ENCODE measurements at places on chromosomes 12 and 14.

DNA sequence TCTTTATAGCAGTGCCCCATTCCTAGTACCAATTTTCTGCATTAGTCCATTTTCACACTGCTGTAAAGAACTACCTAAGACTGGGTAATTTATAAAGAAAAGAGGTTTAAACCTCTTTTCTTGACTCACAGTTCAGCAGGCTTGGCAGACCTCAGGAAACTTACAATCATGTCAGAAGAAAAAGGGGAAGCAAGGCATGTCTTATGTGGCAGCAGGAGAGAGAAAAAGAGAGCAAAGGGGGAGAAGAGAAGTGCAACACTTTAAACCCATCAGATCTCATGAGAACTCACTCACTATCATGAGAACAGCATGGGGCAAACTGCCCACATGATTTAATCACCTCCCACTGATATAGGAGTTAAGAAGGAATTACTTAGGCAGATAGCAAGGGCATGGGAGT is 101.6 kb upstream of the PLEKHG7 start:
- no peak for DNase-seq

DNA sequence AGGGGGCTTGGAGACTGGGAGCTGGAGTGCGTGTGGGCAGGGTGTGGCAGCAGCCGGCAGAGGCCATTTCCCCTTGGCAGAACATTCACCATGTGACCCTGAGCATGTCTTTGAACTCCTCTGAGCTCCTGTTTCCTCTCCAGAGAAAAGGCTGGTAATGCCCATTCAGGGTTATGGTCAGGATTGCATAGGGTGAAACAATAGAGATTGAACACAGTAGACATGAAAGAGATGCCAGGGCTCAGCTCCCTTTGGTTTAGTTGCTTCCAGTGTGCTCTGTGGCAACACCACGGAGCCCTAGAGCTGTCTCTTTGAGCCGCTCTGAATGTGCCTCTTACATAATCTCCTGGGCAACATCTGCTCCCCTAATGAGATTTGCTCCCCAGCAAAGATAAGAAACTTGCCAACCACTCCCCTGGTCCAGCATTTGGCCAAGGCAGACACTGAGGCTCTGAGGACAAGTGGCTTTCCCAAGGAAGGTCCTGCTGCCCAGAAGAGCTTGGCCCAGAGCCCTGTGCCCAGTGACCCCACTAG is 4.6 kb downstream of the IFI27 start:
- DNase-seq: no peak

DNA sequence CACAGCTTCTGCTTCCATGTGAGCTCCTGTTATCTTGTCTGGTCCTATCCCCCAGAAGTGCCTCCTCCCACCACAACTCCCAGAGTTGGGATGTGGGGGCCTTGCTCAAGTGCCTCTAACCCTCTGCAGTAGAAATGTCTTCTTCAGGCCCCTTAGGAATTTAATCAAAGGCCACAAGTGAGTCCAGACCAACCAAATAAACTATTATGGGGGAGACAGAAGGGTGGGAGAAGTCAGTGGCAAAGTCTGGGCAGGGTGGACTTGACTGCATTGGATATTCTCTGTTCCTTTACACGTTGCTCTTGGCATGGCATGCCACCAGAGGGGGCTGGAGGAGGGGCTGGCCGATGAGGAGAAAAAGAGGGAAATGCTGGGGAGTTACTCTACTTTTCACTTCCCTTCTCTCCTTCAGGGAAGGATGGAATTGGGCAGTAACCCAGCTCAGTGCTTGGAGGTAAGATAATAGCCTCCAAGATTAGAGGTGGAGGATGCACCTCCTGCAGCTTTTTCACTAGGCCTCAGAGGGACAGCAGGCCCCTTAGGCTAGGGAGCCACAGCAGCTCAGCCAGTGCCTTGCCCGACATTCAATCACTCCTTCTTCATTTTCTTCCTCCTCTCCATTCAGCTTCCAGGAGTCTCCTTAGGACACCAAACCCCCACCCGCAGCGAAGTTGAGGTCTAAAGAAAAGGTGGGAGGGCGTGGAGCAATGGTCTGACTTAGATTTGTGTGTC is 1.2 kb upstream of the AP1G2 start:
- DNase-seq: peak; percentile 33

DNA sequence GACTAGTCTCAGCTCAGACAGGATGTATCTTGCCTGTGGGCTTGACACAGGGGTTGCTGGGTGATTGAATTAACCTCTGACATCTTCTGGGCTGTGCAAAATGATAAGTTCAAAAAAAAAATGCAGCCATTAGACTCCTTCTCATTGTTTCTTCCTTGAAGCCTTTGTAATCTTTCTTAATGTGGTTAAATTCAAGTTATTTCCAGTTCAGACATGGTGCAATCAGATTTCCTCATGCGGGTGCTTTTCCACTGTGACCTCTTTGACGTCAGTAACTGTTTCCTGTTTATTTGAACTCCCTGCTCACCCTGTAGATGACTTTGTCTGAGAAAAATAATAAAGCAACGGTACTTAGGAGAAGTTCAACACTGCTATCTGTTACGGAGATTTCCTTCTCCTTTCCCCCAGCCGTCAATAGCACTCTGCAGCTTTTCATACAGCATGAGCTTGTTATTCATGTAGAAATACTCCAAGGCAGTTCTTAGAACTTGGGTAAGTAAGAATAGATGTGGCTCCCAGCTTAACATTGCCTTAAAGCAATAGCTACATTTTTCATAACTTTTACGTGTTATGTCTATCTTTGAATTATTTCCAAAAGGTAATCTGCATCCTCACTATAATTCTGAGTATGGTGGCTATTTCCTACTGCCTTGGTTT is 155.5 kb downstream of the PRKCH start:
- peak; percentile 65 for DNase-seq

GRCh38 chr14:96267336-96267735 is 11.3 kb downstream of the BDKRB1 start:
- no peak for DNase-seq

DNA sequence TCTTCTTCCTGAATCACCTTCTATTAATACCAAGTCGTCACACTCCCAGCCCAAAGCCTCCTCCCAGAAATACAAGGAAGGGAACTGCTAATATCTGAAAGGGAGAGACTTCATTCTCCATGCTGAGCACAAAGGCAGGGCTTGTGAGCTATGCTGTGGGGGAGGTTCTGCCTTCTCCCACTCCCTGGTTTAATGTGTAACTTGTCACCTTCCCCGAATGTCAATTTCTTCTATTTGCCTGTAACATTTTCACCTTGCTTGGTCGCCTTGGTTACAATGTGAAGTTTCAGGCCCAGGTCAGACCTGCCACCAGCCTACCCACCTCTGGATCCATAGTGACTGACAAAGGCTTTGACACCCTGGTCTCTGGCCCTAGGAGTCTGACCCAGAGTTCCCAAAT is 82.0 kb upstream of the ESRRB start:
- DNase-seq: no peak

DNA sequence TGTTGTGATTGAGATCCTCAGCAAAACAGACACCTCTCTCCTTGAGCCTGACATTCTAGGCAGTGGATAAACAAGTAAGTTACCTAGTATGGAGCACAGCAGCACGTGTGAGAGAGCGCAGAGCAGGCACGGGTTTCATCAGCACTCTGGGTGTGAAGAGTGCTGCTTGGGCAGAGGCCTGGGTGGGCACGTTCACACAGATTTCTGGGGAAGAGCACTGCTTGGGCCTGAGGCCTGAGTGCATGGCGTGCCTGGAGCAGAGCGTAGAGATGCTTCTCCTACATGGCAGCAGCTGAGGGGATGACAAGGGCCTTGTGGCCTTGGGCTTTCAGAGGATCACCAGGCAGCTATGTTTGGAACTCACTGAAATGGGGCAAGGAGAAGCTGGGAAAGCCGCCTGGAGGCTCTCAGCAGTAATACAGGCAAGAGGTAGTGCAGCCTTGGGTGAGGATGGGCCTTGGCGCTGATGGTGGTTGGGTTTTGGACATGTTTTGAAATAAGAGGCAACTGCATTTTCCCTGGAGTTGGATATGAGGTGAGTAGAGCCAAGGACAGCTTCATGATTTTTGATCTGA is 17.6 kb downstream of the CKB start:
- no peak for DNase-seq

GRCh38 chr12:95593266-95593871 is 42.1 kb upstream of the USP44 start:
- DNase-seq: no peak

GRCh38 chr12:39341179-39341578 is 101.7 kb downstream of the KIF21A start:
- no peak for DNase-seq

DNA sequence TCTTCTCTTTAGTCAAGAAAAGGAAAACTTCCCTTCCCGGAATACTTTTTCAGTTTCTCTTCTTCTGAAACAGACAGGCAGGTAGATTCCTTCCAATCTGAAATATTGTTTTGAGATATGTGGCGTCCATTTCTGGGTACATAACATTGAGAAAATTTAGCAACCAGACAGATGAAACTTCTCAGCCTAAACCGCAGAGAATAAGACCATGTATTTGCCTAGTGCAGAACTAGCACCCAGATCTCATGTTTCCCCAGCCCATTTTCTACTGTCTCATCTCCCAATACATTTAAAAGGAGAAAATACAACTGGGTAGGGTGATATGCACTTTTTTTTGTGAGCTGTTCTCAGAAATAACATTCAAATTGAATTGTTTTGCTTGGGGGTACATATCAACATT is 6.4 kb downstream of the AVPR1A start:
- no peak for DNase-seq

DNA sequence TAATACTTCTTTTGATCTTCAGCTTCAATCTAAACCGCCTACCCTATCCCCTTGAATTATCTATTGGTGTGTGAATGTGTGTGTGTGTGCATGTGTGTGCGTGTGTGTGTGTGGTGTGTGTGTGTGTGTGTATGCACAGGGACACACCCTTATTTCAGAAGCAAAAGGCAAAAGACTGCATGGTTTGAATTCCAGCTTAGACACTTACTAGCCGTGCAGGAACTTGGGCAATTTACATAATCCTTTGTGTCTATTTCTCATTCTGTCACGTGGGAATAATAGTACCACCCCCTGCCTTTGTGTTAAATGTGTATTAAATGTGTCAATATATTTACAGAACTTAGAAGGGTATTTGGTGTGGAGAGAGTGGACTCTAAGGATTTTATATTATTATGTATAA is 251.7 kb downstream of the TMEM132C start:
- DNase-seq: no peak

DNA sequence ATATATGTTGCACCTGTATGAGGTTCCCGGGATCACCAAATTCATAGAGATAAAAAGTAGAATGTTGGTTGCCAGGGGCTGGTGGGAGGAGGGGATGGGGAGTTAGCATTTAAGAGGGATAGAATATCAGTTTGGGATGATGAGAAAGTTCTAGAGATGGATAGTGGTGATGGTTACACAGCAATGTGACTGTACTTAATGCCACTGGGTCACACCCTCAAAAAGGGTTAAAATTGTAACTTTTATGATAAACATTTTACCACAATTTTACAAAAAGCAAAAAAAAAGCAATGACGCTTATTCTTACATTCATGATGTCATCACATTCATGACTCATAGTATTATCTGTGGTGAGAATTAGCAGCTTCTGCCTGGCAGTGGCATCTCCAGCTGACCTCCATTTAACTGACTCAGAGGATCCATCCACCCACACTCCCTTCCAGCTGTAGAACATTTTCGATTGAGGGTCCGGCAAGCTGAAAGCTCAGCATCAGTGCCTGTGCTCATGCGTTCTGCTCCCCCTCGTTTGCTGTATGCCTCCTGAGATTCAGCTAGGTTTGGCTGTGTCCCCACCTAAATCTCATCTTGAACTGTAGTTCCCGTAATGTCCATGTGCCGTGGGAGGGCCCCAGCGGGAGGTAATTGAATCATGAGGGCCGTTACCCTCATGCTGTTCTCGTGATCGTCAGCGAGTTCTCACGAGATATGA is 64.8 kb upstream of the TMEM260 start:
- no peak for DNase-seq

DNA sequence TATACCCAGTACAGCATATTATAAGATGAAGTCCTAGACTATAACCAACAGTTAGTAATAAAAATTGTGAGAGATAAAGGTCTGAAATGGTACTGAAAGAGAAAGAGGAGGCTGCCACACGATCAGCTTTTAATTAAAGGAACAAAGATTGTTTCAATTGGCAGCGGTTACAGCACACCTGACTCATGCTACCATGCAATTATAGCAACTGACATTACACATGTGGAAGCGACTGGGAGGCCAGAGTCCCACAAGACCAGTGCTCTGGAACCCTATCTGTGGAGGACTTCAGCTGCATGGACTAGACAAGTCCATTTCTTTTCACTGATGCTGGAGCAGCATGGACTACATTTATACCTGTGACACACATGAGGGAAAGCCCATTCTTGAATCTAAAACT is 55.2 kb downstream of the SEL1L start:
- no peak for DNase-seq

DNA sequence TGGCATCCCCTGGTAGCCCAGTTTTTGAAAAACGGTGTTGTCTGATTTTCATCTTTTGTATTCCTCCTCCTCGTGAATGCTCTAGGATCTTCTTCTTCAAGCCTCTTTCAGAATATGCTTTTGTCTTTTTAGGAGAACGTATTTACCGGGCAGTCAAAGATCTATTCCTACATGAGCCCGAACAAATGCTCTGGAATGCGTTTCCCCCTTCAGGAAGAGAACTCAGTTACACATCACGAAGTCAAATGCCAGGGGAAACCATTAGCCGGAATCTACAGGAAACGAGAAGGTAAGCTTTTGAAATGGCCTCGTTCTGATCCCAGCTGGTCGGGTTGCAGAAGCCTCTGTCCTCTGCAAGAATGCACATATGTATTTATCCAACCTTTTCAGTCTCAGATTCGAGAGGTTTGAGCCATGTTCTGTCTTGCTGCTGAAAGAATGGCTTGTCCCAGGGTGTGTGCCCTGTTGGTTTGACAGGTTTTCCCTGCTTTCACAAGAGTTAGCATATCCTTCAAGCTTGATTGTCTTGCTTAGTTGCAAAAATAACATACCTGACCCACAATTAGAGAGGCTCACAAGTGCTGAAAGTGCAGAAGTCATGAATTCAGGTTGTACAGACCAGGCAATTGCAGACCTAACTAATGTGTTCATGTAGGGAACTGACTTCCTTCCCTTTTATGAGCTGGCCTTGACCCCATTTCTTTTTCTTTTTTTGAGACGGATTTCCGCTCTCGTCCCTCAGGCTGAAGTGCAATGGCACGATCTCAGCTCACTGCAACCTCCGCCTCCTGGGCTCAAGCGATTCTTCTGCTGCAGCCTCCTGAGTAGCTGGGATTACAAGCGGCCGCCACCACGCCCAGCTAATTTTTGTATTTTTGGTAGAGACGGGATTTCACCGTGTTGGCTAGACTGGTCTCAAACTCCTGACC is 6.8 kb downstream of the KMT5A start:
- DNase-seq: no peak

GRCh38 chr14:92501891-92502351 is 11.7 kb upstream of the RIN3 start:
- no peak for DNase-seq

DNA sequence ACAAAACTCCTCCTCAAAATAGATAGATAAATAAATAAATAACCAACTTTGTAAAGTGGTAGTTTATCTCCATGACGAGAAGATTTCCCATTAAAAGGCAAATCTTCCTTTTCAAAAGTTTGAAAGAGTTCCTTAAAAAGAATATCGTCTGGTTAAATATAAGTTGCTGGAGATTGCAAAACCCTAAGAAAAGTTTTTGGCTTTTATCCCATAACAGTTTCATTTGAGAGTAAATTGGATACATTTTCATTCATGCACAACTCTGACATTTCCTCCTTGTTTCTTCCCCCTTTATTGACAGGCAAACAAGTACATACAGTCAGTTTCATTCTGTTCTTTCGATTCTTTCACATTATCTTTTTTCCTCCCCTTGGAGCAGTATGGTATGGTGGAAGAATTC is 45.4 kb upstream of the BTG1 start:
- DNase-seq: no peak

- peak; percentile 81 for DNase-seq
Observed at GRCh38 chr12:65740873-65741600, 83.2 kb upstream of the HMGA2 start.

GRCh38 chr12:105610459-105610858 is 280.0 kb downstream of the C12orf75 start:
- DNase-seq: no peak

Measured in CD4-positive, alpha-beta T cell treated with Interleukin-17A for 4 hours (primary cell).